ENCODE measurements at places on chromosomes 6 and 20.

- no peak for DNase-seq
Observed at GRCh38 chr20:4131911-4132310, 116.6 kb upstream of the RNF24 start.

DNA sequence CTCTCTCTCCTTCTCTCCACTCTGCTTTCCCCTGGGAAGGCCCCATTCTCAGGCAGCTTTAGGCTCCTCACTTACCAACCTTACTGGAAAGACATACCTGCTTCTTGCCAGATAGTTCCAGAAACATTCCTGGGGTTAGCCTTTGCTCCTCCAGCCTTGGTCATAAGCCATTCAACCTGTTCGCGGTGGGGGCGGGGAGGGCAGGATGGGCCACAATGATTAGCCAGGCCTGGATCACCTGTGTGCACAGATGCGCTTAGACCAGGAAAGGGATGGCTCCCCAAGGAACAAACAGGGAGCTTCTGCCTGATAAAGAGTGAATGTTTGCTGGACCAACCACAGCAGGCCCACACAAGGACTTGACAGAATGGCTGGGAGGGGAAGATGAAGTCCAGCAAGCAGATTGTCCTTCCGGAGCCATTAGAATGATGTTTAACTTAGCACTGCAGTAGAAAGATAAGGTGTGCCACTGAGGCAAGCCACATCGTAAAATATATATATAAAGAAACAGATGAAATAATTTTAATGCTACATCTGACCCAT lies 57.7 kb upstream of the CDKAL1 start:
- no peak for DNase-seq

- DNase-seq, result no peak
Observed at GRCh38 chr20:54199721-54200176, 8.1 kb upstream of the PFDN4 start.

GRCh38 chr20:46963196-46963529 lies 68.5 kb downstream of the EYA2 start:
- DNase-seq, result no peak

DNA sequence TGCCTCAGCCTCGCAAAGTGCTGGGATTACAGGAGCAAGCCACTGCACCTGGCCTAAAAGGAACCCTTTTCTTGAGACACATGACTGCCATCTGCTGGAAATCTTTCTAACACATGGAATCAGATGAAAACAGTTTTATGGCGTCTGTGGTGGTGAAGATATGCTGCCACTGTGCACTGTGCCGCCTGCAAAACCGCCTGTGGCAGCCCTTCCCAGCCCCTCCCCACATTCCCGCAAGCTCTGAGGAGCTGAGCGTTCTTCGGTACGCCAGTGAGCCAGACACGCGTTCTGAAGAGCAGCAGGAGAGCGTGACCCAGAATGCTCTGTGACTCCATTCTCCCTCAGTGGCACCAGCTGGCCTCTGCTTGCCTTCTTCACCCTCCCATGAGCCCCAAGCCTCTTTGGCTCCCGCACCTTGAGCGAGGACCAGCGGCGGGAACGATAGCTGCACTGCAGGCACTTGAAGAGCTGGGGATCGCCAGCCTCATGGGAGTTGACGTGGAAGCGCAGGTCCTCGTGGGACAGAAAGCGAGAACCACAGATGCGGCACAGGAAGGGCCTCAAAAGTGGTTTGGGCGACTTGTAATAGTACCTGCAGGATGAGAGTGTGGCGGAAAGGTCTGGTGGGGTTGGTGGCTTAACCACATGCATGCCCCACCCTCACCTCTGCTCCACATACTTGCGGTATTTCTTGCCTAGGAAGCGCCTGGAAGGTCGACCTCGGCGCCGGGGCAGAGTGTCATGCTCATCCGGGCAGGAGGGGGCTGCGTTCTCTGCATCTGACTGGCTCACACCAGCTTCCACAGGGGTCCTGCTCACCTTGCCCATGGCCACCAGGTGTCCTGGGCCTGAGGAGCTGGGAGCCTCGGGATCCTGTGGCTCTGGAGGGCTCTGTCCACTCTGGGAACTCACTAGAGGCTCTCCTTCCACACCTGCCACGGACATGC lies 8.7 kb downstream of the ZNF335 start:
- DNase-seq, result no peak

DNA sequence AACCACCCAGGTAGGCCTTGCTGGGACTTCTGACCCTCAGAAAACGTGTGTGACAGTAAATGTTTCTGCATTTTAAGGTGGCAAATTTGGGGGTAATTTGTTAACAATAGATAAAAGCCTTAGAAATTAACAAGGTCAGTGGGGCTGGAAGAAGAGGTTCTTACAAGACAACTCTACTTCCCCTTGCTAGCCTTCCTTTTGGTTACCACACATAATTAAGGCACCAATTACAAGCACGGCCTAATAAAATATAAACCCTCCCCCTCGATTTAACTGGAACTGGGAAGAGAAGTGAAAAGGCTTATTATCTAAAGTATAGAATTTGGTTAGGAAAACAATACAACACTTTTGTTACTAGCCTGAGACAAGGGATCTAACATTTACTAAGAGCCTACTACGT lies 38.8 kb downstream of the ELOVL5 start:
- no peak for DNase-seq

GRCh38 chr6:170130771-170131241 lies 160.1 kb downstream of the DLL1 start:
- DNase-seq, result peak; percentile 62

GRCh38 chr6:149233056-149233715 lies 84.3 kb upstream of the TAB2 start:
- DNase-seq, result no peak

GRCh38 chr20:48139262-48140041 lies 354.2 kb upstream of the SULF2 start:
- no peak for DNase-seq

DNA sequence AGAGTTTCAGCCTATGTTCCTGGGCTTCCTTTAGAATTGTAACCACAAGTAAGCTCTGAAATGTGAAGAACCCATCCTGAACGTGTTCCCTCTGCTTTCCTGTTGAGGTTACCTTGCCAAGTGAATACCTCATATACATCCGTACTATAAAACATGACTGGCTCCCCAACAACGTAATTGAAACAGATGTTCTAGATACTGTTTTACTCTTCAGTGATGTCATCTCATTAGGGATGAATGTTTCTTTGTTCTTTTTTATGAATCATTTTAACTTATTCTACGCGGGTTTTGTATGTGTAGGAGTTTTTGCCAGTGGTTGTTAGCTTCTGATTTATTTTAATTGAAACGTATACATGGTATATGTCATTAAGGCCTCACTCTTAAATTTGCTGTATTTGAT lies 166.8 kb downstream of the SAMD5 start:
- no peak for DNase-seq

- DNase-seq, result no peak
Observed at GRCh38 chr6:10112871-10113549, 301.9 kb downstream of the TFAP2A start.

- DNase-seq, result no peak
Observed at GRCh38 chr6:49284180-49284579, 178.9 kb downstream of the MMUT start.

DNA sequence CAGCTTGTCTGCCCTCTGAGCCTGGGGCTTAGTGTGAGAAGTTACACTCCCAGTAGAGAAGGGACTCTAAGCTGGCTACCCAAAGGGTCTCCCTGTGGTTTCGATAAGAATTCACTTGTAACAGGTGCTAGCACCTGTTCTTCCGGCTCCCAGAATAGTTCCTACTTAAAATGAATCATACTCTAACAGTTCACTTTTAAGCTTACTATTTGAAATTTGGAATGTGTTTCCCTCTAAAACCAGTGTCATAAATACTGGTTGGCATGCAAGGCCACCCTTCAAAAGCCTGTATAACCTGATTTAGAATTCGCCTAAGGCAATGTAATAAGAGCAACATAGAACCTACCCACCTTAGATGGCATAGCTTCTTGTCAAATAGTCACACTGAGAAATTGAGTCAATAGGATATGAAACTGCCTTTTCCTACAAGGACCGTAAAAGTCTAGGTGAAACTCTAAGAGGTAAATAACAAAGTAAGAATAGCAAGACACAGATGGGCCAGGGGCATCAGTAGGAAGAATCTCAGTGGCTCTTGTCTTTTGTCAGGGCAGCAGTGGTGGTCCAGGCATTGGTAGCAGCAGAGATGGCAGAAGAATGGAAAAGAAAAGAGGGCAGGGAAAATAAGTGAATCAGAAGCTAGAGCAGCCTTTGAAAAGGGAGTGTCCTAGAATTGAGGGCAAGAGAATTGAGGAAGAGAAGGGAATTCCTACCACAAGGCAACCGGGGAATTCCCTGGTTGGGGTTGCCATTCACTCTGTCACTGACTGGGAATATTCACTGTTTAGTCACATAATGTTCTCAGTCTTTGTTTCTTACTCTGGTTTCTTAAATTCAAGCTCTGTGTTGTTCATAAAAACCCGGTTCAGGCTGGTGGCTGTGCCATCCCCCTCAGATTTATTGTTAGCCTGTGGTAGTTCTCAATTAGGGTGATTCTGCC lies 91.5 kb downstream of the HIVEP2 start:
- no peak for DNase-seq

DNA sequence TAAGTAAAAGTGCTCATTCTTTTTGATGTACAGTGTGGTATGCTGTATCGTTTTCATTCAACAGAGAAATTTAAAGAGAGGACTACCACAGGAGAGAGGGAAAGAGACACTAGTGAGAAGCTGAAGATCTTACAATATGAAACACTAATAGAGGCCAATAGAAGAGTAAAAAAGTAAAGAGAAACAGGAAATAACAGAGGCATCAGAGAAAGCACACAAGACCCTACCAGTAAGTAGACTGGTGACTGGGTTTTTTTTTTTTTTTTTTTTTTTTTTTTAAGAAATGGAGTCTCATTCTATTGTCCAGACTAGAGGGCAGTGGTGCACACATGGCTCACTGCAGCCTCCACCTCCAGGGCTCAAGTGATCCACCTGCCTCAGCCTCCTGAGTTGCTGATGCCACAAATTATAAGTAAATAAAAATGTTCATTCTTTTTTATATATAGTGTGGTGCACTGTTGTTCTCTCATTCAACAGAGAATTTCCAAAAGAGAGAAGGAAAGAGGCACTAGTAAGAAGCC lies 18.8 kb downstream of the ELOVL4 start:
- DNase-seq, result no peak

DNA sequence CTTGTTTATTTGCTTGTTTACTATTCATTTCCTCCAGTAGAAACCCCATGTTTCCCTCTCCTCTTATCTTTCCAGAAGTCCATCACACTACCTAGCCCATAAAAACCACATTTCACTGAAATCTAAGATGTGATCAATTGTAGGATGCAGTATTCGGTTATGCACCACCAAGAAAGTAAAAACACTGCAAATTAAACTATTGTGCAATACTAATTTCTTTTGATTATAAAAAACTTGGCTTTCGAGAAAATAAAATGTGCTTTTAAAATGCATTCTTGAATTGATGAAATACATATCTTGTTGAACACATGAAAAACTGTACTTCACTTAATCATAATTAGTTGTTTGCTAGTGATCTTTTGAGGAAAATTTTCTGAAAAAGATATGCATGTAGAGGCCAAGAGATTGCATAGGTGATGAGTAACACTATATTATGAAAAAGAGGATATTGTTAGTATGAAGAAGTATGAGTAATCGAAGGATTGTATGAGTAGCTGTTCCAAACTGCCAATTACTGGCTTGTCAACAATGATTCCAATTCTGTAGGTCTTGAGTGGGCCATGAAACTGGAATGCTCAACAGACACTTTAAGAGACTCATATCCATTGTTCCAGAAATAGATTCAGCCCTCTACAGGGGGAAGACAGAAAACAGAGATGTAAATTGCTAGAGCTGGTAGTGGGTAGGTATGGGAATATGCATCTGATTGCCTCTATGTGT lies 79.7 kb downstream of the RNF217 start:
- no peak for DNase-seq

- no peak for DNase-seq
Observed at GRCh38 chr20:51972056-51972455, 169.7 kb upstream of the SALL4 start.

All from coronary artery (tissue), 2 donors.